ENCODE measurements at places on chromosomes 6 and 20.

DNA sequence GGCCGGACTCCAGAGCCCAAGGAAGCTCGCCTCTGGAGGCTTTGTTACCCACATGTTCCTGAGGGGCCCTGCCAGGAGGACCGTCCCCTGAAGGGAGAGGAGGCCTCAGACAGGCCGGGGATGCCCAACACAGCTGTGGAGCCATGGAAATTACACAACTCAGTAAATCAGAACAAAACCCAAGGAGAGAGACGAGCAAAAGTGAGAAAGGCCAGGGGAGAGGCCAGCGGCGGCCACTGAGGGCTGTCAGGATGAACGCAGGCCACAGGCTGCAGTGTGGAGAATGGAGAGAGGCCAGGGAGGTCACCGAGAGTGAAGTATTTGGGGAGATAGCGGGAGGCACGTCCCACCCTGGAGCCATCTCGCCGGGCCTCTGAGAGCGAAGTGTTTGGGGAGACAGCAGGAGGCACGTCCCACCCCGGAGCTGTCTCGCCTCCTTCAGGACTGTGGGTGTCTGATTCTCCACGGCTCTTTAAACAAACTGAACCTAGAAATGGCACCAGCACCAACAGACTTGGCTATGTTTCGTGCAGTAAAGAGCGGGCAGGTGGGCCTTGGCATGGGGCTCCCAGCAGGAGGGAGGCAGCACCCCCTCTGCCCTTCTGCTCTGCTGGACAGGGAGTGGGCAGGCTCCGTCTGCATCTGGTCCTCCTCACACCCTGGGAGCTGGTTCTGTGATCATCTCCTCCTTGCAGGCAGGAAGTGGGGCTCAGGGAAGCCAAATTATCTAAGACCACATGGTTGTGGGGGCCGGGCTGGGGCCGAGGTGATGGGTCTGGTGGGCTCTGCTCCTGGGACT lies 91.0 kb downstream of the YTHDF1 start:
- ATAC-seq = no peak

- ATAC-seq = no peak
Observed at GRCh38 chr6:131792091-131792496, 15.7 kb upstream of the ENPP1 start.

GRCh38 chr6:36657942-36658544 lies 20.5 kb upstream of the CDKN1A start:
- no peak for ATAC-seq

- ATAC-seq = no peak
Observed at GRCh38 chr20:16147216-16147615, 426.0 kb downstream of the KIF16B start.

DNA sequence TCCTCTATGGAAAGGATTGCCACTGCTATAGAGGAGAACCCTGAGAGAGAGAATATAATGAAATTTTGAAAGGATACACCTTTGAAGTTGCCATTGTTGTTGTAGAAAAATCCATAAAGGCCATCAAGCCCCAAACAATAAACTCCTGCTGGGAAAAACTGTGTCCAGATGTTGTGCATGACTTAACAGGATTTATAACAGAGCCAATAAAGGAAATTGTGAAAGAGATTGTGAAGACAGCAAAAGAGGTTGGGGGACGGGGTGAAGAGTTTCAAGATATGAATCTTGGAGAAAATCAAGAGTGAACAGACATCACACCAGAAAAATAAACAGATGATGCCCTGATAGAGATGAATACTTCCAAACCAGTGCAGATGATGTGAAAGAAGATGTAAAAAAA lies 396.4 kb downstream of the BCKDHB start:
- no peak for ATAC-seq

DNA sequence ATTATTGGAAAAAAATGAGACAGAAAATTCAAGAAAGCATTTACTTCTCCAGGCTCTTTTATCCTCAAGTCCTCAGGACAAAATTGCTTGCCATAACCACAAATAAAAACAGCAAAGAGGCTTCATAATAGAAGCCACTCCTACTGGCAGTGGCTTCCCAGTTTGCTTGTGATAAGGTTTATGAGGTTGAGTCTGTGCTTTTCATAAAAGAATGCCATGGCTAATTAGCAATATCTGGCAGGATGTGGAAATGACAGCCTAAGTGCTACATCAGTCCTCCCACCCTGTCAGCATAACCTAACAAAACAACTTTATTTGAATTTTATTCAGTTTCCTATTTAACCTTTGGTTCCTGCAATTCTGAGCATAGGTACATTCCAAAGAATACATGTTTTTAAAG lies 80.9 kb upstream of the HTR1E start:
- no peak for ATAC-seq

- no peak for ATAC-seq
Observed at GRCh38 chr6:107444277-107444676, 15.1 kb downstream of the PDSS2 start.

DNA sequence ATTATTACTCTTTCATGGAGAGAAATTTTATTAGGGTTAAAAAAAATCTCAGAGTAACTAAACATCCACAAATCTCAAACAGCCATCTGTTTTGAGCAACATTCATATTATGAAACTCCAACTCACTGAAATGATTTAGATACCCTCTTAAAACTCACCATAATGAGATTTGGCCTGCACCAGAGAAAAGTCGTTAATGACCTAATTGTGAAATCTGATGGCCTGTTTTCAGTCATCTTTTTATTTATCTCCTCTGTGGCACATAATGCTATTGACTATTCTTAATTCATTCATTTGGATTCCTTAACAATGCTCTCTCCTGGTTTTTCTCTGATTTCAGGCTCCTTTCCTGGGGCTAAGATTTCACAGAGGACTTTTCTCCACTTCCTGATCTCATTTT lies 192.7 kb downstream of the RNF144B start:
- ATAC-seq = no peak

DNA sequence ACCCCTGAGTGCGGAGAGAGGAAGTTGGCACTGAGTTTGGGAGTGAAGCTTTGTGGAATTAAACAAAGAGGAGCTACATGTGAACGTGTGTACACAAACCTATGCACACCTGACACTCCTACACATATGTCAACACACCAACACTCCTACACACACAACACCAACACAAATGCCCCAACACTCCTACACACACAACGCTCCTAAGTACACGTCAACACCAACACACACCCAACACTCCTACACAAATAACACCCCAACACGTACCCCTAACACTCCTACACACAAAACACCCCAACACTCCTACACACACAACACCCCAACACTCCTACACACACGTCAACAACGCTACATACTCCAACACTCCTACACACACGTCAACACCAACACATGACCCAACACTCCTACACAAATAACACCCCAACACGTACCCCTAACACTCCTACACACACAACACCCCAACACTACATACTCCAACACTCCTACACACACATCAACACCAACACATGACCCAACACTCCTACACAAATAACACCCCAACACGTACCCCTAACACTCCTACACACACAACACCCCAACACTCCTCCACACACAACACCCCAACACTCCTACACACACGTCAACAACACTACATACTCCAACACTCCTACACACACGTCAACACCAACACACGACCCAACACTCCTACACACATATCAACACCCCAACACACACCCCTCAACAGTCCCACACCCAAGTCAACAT lies 40.1 kb upstream of the ZBP1 start:
- ATAC-seq = no peak

- peak; percentile 92 for ATAC-seq
Observed at GRCh38 chr6:157054531-157054979, 268.8 kb downstream of the TMEM242 start.

DNA sequence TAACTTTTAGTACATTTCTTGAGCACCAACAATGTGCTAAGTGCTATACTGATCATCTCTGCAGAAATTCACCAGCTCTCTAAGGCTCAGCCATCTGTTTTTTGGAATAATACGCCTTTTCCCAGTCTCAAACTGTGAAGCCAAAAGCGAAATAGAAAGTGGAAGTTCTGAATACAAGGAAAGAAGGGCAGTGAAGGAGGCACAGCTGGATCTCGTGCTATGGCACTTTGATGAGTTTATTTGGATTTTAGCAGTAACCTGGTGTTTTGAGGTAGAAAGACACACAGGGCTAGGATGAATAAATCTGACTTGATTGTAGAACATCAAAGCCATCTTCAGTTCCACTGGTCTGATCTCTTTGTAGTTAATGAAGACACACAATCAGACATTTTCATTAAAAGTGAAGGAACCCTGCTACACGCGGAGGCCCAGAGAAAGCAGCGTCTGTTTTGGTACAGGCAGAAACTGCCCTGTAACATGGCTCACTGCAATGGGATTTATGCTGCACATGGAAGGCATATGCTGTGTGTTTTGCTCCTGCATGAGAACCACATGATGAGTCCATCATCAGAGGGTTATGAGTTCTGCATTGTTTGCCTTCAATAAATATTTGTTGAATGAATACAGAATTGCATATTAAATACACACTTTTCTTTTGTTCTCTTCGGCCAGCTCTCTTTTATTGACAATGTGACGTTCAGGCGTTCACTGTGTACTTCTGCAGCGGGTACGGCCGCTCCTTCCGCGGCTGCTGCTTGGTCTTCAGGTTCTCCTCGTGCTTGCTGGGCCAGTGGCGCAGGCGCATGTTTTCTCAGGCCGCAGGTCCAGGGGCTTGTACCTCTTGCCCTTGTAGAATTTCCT lies 100.9 kb downstream of the PREP start:
- no peak for ATAC-seq

- ATAC-seq = no peak
Observed at GRCh38 chr6:142002825-142003405, 129.8 kb upstream of the GJE1 start.

GRCh38 chr6:162963861-162964260 lies 236.1 kb downstream of the PACRG start:
- no peak for ATAC-seq

DNA sequence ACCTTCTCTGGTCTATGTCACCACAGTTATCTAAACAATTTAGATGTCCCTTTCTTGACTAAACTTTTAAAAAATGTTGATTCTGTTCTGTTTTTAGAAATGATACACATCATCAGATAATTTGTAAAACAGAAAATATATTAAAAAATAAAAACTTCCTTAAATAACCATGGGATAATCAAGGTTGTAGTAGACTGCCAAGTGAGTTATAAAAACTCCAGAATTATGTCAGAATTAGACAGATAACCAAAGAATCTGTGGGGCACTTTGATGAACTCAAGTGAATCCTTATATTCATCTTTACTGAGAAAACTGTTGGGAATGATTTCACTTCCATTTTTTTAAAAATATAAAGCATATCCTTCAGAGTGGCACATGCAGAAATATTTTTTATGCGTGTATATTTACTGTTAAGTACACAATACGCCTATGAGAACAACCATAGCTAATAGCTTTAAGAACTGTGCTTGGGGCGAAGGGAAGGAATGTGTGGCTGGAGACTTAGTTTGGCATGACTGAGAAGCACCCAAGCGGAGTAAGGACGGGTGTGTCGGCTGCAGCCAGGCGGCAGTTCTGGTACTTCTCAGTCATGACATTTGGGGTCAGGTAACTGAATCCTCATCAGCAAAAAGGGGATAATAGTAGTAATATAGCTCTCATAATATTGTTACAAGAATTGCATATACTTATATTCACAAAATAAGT lies 604.7 kb upstream of the CITED2 start:
- ATAC-seq = no peak

DNA sequence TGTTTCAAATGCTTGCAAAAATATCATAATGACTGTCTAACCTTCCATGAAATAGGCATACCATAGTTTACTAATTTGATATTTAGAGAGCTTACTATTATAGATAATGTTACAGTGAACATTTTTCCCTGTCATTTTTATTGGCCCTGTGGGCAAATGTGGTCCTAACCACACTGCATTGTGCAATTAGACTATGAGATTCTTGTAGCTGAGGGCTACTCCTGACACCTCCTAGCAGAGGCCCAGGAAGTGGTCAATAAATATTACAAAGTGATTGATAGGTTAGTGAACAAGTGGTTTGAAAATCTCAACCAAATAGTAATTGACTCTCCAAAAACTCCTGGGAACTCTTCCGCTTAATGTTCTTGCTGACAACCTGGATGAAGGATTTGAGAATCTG lies 160.5 kb upstream of the KCNG1 start:
- ATAC-seq = no peak

GRCh38 chr6:63352544-63353285 lies 32.9 kb upstream of the LGSN start:
- ATAC-seq = peak; percentile 36

DNA sequence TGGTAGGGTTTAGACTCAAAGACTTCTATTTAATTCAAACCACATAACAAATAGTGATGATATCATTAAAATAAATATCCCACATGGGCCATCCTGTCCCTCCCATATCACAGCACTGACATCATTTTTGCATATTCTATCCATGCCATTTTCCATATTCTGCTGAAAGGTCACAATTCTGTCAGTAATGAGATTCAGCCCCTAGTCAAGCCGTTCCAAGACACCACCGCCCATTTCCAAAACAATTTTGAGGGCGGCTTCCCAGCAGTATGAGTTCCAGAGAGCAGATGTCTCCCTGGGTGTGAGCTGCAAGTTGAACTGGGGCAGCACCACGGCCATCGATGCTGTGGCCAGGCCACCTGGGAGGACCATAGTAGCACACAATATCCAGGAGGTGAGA lies 65.1 kb upstream of the PLEKHG1 start:
- no peak for ATAC-seq

- ATAC-seq = no peak
Observed at GRCh38 chr20:48339190-48339985, 488.4 kb downstream of the PREX1 start.

DNA sequence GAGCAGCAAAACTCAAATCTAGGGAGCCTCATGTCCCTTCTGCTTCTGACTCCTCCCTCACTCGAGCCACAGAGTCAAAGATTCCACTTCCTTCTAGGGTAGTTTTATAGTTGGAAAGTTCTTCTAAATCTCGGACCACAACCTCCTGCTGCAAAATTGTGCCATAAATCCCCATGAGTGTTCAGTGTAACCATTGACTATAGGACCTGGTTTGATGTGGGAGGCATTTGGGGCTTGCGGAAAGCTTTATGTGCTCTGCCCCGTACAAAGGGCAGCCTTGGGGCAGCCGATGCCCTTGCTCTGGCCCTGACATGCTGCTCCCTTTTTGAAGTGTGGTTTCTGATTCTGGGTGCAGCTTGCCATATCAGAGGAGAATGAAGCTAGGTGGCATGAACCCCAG lies 43.6 kb upstream of the IER3 start:
- ATAC-seq = no peak

DNA sequence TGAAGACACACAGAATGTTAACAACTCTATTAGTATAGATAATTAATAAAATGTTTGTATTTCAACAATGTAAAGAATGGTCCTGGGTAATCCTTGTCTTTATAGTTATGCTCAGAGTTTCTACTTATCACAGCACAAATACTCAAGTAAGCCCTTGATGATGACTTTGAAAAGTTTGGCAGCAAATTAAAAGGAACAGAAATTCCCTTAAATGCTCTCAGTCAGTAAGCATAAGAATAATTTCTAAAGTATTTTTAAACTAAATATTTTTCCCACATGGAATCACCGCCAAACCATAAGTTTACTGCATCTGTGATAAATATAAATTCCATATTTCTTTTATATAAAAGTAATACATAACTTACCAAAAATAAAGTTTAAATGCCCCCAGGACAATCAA lies 96.1 kb downstream of the COL12A1 start:
- no peak for ATAC-seq

DNA sequence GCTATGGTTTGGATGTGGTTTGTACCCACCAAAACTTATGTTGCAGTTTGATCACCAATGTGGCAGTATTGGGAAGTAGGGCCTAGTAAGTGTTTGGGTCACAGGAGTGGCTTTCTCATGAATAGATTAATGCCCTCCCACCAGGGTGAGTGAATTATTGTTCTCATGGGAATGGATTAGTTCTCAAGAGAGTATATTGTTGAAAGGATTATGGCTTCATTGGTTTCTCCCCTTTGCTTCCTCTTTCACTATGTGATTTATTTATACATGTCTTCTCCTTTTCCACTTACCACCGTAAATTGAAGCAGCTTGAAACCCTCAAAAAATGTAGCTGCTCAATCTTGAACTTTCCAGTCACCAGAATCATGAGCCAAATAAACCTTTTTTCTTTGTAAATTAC lies 10.8 kb downstream of the UFL1 start:
- ATAC-seq = no peak

All from activated CD4-positive, CD25-positive, alpha-beta regulatory T cell treated with anti-CD3 and anti-CD28 coated beads, Interleukin-2, amount 50 U/mL, for 24 hours (primary cell).